ENCODE measurements at places on chromosomes 16 and 17. TPM values are rescaled to one million over a fixed set of nuclear protein-coding genes. Genes with fewer than 3 reads are reported as not detected.

Gene KRTAP1-1
- polyA plus RNA-seq, result not detected

Gene KRTAP4-9
- polyA plus RNA-seq, result not detected

Gene FBXW10B
- polyA plus RNA-seq, result 1.1 TPM

Gene KAT8
- polyA plus RNA-seq, result 57.1 TPM

Gene MTSS2
- 15.2 TPM for polyA plus RNA-seq

Gene MPDU1
- 126 TPM for polyA plus RNA-seq

Gene CCL8
- polyA plus RNA-seq, result 0.45 TPM

Gene ARL5C
- polyA plus RNA-seq, result not detected

Gene MMP25
- 0.89 TPM for polyA plus RNA-seq

DNA sequence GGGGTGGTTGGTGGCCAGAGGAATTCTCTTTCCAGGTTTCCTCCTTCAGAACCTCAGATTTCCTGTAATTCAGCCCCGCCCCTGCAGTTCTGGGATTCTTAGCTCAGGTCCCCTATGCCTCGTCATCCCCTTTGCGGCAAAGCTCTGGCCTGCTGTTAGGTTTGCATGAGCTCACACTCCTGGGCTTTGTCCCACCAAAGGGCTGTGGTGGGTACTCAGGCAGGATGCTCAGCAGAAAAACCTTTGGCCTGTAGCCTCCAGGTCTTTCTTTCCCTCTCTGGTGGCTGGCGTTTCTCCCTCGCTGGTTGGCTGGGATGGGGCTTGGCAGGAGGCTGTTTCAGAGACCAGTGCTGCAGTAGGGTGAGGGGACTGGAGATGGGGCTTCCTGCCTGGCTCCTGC lies 9.6 kb upstream of the PLEKHG4 start:
- no peaks in the 10 kb centered on the region for H3K36me3 ChIP-seq
- no peak overlapping the region for H3K27ac ChIP-seq
- H3K4me1 ChIP-seq, result no peaks in the 10 kb centered on the region
- DNase-seq, result no peak

DNA sequence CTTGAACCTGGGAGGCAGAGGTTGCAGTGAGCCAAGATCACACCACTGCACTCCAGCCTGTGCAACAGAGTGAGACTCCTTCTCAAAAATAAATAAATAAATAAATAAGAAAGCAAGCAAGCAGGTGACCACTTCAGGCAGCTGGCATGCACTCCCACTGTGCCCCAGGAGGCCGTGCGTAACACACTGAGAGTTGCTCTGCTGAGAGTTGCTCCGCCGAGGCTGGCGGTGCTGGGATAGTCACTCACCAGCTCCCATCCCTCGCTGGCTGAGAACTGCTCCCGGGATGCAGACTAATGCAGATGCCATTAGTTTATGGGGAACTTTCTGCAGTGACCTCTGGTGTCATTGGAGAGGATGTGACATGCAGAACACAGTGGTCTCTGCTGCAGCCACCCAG lies 105.7 kb upstream of the PLCG2 start:
- DNase-seq, result no peak
- H3K4me1 ChIP-seq, result no peaks in the 10 kb centered on the region
- no peak overlapping the region for H3K4me3 ChIP-seq
- H3K27me3 ChIP-seq, result no peaks in the 10 kb centered on the region
- H3K36me3 ChIP-seq, result peaks cover 94% of the 10 kb centered on the region
- H3K27ac ChIP-seq, result no peak overlapping the region

GRCh38 chr17:34823023-34823422 lies 138.2 kb downstream of the CCT6B start:
- H3K4me1 ChIP-seq, result no peaks in the 10 kb centered on the region
- H3K36me3 ChIP-seq, result no peaks in the 10 kb centered on the region
- no peak overlapping the region for H3K27ac ChIP-seq
- H3K27me3 ChIP-seq, result no peaks in the 10 kb centered on the region

DNA sequence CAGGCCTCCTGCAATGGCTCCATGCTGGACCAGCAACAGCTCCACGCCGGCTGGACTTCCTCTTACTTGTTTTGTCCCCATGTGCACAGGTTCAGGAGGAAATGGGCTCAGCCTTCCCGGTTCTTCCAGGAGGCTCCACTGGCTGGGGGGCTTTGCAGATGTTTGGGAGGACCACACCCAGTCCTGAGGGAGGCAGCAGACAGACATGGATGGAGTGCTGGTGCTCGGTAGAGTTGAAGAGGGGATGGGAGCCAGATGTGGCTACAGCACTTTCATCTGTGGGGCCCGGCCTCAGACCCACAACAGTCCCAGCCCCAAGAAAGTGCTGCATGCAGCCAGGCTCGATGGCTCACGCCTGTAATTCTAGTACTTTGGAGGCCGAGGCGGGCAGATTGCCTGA lies 21.8 kb downstream of the NARF start:
- no peaks in the 10 kb centered on the region for H3K4me1 ChIP-seq
- H3K27me3 ChIP-seq, result no peaks in the 10 kb centered on the region
- no peak overlapping the region for H3K27ac ChIP-seq
- no peak for DNase-seq
- H3K36me3 ChIP-seq, result peaks cover 27% of the 10 kb centered on the region
- no peak overlapping the region for H3K4me3 ChIP-seq

- H3K4me1 ChIP-seq, result no peaks in the 10 kb centered on the region
- no peak overlapping the region for H3K27ac ChIP-seq
- H3K36me3 ChIP-seq, result no peaks in the 10 kb centered on the region
- no peak for DNase-seq
These were observed 3.7 kb downstream of the C16orf78 start for GRCh38 chr16:49377196-49377755.

- H3K36me3 ChIP-seq, result peaks cover 24% of the 10 kb centered on the region
- DNase-seq, result no peak
- no peaks in the 10 kb centered on the region for H3K4me1 ChIP-seq
- H3K27ac ChIP-seq, result no peak overlapping the region
These were observed 43.0 kb upstream of the RHBDL3 start for GRCh38 chr17:32222621-32223020.

- no peak for DNase-seq
- H3K4me1 ChIP-seq, result no peaks in the 10 kb centered on the region
- no peaks in the 10 kb centered on the region for H3K36me3 ChIP-seq
- no peaks in the 10 kb centered on the region for H3K27me3 ChIP-seq
These were observed 84.6 kb upstream of the ERCC4 start for GRCh38 chr16:13835387-13835786.

DNA sequence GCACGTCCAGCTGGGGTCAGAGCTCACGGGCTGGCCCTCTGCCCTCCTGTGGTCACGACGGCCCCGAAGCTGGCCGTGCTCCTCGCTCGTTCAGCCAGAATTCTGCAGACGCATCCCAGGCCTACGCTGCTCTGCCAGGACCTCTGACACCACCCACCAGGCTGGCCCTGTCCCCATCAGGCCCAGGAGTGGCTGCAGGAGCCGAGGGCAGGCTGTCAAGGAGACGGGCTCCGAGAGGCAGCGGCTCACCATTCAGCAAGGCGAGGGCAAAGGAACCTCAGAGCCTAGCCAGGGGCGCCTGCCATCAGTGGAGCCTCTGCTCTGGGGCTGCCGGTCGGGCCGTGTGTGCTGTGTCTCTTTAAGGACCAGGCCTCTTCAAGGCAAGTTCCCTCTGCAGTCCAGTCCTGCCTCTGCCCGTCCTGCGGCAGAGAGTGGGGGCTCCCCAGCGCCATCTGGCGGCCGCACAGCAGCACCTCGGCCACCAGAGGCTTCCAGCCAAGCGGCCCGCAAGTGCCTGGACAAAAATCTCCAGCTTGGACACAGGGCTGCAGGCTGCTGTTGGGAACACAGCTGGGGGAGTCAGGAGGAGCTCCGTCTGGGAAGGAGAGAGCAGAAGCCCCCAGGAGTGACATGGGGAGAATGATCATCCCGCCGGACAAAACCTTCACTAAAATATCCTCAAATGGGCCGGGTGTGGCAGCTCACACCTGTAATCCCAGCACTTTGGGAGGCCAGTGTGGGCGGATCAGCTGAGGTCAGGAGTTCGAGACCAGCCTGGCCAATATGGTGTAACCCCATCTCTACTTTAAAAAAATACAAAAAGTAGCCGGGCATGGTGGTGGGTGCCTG lies 7.4 kb upstream of the ABR start:
- H3K4me1 ChIP-seq, result peaks cover 3% of the 10 kb centered on the region
- H3K36me3 ChIP-seq, result no peaks in the 10 kb centered on the region
- peak; percentile 76 for DNase-seq
- no peak overlapping the region for H3K27ac ChIP-seq

GRCh38 chr17:83204230-83204725 lies 124.9 kb downstream of the METRNL start:
- DNase-seq, result no peak
- no peaks in the 10 kb centered on the region for H3K27me3 ChIP-seq
- H3K4me1 ChIP-seq, result peaks cover 8% of the 10 kb centered on the region
- no peak overlapping the region for H3K27ac ChIP-seq
- H3K36me3 ChIP-seq, result no peaks in the 10 kb centered on the region

DNA sequence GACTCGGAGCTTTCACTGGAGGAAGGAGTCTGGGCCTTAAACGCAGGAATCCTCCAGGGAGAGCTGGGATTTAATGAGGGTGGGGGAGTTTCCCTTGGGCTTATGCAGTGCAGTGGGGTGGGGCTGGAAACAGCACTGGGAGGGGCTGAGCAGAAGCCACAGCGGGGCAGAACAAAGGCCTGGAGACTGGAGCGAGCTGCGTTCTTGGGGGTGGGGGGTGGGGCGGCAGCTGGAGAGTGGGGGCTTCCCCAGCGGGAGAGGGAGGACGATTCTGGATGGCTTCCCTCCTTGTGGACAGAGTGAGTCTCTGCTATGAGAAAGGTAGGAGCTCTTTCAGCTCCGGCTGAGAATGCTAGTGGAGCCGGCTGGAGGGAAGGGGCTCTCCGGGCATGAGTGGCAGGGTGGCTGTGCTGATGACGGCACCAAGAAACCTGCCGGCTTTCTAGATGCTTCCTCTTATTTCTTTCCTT lies 406.0 kb downstream of the SEC14L1 start:
- H3K27me3 ChIP-seq, result peaks cover 8% of the 10 kb centered on the region
- H3K4me3 ChIP-seq, result no peak overlapping the region
- H3K27ac ChIP-seq, result no peak overlapping the region
- peak; percentile 32 for DNase-seq
- H3K36me3 ChIP-seq, result no peaks in the 10 kb centered on the region
- peaks cover 9% of the 10 kb centered on the region for H3K4me1 ChIP-seq

- no peaks in the 10 kb centered on the region for H3K27me3 ChIP-seq
- no peaks in the 10 kb centered on the region for H3K36me3 ChIP-seq
- no peaks in the 10 kb centered on the region for H3K4me1 ChIP-seq
- no peak overlapping the region for H3K4me3 ChIP-seq
- DNase-seq, result no peak
- no peak overlapping the region for H3K27ac ChIP-seq
These were observed 80.8 kb upstream of the NOL11 start for GRCh38 chr17:67636834-67637520.

DNA sequence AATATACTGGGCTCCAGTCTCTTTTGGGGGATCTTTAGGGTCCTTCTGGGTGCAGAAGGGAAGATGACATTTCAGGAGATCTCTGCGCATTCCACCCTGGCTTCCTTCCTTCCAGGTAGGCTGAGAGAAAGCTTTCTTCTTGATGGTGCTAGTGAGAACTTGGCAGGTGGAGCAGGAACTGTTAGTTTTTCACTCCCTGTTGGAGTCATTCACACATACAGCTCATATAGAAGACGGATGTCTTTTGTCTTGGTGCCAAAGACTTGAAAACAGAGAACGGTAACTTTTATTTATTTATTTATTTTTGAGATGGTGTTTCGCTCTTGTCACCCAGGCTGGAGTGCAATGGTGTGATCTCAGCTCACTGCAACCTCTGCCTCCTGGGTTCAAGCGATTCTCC lies 43.9 kb downstream of the PITPNC1 start:
- no peak overlapping the region for H3K4me3 ChIP-seq
- no peaks in the 10 kb centered on the region for H3K27me3 ChIP-seq
- no peak overlapping the region for H3K27ac ChIP-seq
- no peaks in the 10 kb centered on the region for H3K36me3 ChIP-seq
- H3K4me1 ChIP-seq, result peaks cover 13% of the 10 kb centered on the region

GRCh38 chr17:78032166-78032565 lies 73.7 kb downstream of the TNRC6C start:
- no peaks in the 10 kb centered on the region for H3K27me3 ChIP-seq
- H3K4me1 ChIP-seq, result no peaks in the 10 kb centered on the region
- peaks cover 8% of the 10 kb centered on the region for H3K36me3 ChIP-seq
- no peak overlapping the region for H3K4me3 ChIP-seq
- no peak for DNase-seq

- H3K4me3 ChIP-seq, result no peak overlapping the region
- no peak for DNase-seq
- H3K36me3 ChIP-seq, result no peaks in the 10 kb centered on the region
- H3K27me3 ChIP-seq, result no peaks in the 10 kb centered on the region
- H3K27ac ChIP-seq, result no peak overlapping the region
These were observed 104.0 kb downstream of the AIPL1 start for GRCh38 chr17:6330936-6331335.

- H3K4me1 ChIP-seq, result peaks cover 21% of the 10 kb centered on the region
- peak overlapping the region; percentile 95 for H3K27ac ChIP-seq
- H3K4me3 ChIP-seq, result no peak overlapping the region
- DNase-seq, result no peak
These were observed 6.3 kb upstream of the NFATC3 start for GRCh38 chr16:68078701-68079375.

DNA sequence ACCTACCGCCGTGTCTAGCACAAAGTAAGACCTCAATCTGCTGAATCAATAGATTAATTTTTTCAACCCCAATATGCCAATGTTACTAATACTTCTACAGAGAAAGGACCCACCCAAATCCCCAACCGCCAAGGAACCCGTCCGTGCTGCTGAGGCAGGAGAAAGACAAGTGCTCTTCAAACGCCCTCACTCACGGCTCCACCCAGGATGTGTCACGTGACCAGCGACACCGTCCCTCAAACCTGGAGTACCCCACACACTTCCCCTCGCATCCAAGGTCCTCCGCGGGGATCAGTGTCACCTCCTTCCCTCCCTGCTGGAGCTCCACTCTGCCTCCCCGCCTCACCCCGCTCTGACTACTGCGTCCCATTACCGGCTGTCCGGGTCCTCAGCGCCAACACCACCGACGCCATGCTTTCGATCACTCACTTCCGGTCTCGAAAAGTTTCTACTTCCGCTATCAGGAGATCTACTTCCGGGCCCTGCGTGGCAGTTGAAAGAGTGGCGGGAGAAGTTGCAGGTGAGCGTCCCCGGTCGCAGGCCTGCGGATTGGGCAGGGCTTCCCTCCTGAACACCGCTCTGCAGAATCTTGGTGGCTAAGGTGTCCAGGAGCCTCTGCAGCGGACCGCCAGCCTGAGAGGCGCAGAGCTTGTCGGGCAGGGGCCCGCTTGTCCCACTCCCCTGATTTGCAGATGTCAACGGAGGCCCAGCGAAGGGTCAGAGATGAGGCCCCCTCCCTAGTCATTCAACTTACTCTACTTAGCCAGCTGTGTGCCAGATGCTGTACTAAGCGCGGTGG lies at the start of the genes EME1 and MRPL27:
TSS of gene EME1 (plus strand) at position 472 of the 799 bp plus-strand sequence. CDS start 1,980 bp downstream, outside the sequence.
TSS of gene MRPL27 (minus strand) at position 427 of the 799 bp plus-strand sequence. CDS start at position 413, 14 bp downstream.
- peak within 1 kb of the TSS; percentile 100 for H3K27ac ChIP-seq
- H3K36me3 ChIP-seq, result peaks cover 8% of the 10 kb centered on the region
- H3K4me1 ChIP-seq, result peaks cover 7% of the 10 kb centered on the region
- peak within 1 kb of the TSS; percentile 87 for H3K4me3 ChIP-seq
- DNase-seq, result peak; percentile 94

All from small intestine (tissue), 16 donors.